Foreskin keratinocyte (primary cell): ENCODE measurements at places on chromosomes 3 and 15. TPM values are rescaled to one million over a fixed set of nuclear protein-coding genes. Genes with fewer than 3 reads are reported as not detected.

The EPHA3 gene
- total RNA-seq, result 0.04 TPM in 1 of 2 replicates, not detected in the other

The ADAMTS17 gene
- 0.14 and 0.39 TPM in 2 replicates for total RNA-seq

The DAPK2 gene
- total RNA-seq, result 2.2 and 2.5 TPM in 2 replicates

The ROBO2 gene
- 0.75 and 0.88 TPM in 2 replicates for total RNA-seq

The ETV5 gene
- 46.8 and 53.6 TPM in 2 replicates for total RNA-seq
